Neuronal stem cell (in vitro differentiated cells): ENCODE measurements at places on chromosomes 1 and 21.

GRCh38 chr1:98963064-98963758, 41.5 kb downstream of the PLPPR5 start:
- DNase-seq: no peak

GRCh38 chr1:82697965-82698364, 897.2 kb downstream of the ADGRL2 start:
- DNase-seq: no peak

- DNase-seq: no peak
Observed at GRCh38 chr21:33815143-33815707, 100.4 kb downstream of the ATP5PO start.

DNA sequence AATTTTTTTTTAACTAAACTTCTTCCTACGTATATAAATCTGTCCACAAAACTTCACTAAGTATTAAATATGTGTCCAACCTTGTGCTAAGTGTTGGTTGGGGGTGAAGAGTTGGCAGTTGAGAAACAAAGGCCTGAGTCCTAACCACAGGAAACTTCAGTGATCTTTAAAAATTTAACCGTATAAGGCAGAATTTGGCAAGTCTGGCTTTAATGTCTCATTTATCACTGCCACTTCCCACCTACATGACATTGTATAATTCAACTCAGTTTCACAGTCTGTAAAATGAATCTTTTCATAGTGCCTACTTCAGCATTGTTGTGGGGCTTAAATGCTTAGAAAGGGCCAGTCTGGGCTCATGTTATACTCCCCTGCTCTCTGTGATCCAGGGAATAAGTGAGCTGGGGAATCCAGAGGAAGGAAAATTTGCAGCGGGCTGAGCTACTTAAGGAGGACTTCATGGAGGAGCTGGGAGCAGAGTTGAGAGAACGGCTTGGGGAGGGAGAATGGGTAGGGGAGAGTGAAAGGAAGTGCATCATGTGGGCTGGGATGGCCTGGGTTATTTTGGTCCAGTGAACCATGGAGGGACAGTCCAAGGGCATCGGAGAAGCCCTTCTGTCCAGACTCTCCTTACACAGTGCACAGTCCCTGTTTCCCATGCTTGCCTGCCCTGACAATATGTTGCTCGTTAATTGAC, 14.5 kb downstream of the IFNAR2 start:
- no peak for DNase-seq

DNA sequence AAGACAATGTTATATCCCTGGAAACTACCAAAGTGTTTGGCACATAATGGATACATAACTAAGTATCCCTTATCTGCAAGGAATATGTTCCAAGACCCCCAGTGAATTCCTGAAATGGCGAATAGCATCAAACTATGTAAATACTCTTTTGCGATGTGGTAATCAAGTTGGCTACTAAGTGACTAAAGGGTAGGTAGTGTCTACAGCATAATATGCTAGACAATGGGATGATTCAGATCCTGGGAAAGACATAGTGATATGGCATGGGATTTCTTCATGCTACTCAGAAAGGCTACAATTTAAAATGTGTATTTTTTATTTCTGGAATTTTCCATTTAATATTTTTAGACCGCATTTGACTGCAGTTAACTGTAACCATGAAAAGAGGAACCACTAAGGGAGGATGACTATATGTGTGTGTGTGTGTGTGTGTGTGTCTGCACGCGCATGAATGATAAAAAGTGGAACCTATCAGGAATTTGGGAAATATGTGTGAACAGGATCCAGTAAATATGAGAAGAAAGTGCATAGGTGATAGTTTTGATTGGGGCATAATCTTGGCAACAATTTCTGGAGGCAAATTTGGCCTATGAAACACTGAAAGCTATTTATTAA, 1899.9 kb downstream of the NCAM2 start:
- DNase-seq: no peak

- no peak for DNase-seq
Observed at GRCh38 chr1:150613061-150613920, 16.1 kb downstream of the ENSA start.

DNA sequence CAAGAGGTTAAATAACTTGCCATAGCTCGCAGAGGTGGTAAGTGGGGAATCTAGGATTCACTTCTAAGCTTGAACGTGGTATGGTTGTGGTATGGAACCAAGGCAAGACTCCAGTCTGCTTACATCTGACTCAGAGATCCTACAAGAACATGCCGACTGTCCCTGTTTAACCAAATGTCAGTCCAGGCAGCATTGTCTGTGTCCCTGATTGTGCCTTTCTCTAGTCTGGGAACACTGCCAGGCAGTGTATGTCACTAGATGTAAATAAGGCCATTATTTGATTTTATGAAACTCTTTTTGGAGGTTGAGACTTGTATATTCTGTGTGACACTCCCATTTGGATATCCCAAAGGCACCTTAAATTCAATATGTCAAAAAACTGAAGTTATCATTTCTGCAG, 96.0 kb downstream of the NOS1AP start:
- no peak for DNase-seq

- no peak for DNase-seq
Observed at GRCh38 chr1:39153684-39154083, 50.8 kb upstream of the MACF1 start.

DNA sequence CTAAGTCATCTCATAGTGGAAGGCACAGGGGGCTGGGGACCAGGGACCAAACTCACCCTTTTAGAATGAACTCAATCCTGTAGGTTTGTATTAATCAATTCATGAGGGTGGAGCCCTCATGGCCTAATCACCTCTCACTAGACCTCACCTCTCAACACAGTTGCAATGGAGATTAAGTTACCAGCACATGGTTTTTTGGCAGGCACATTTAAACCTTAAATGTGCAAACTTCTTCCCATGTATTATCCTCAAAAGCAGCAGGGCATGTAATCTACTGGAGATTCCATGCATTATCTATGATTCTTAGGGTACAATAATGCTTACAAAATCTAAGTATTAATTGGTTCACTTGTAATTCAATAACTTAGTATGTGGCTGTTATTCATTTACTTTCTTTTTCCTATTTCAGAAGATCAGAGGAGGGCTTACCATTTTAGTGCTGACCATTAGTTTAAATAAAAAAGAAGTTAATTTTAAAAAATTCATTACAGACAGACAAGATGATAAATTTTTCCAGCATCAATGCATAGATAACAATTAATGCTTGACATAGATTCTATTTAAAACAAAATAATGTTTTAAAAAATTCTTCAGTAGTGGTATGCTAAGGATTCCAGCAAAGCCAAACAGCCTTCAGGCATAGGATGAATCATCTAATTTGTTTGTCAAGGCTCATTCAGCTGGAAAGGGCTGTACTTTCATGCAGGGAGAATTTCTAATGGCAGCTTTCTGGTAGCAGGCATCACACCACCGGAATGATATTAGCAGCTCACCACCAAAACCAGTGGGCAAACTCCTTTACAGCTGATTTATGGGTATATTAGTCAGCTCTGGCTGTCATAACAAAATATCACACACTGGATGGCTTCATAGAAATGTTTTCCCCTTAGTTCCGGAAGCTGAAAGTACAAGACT, 124.6 kb upstream of the ZNF648 start:
- peak; percentile 20 for DNase-seq

DNA sequence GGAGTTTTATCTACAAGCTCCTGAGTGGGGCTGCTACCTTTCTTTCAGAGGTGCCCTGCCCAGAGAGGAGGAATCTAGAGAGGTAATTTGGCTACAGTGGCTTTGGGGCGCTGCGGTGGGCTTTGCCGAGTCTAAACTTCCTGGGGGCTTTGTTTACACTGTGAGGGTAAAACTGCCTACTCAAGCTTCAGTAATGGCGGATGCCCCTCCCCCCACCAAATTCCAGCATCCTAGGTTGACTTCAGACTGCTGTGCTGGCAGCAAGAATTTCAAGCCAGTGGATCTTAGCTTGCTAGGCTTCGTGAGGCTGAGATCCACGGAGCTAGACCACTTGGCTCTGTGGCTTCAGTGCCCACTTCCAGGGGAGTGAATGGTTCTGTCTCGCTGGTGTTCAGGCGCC, 43.9 kb downstream of the SWT1 start:
- DNase-seq: no peak

- DNase-seq: no peak
Observed at GRCh38 chr1:246279402-246279801, 227.7 kb downstream of the SMYD3 start.

GRCh38 chr1:160466961-160467360, 56.1 kb downstream of the SLAMF6 start:
- DNase-seq: no peak

DNA sequence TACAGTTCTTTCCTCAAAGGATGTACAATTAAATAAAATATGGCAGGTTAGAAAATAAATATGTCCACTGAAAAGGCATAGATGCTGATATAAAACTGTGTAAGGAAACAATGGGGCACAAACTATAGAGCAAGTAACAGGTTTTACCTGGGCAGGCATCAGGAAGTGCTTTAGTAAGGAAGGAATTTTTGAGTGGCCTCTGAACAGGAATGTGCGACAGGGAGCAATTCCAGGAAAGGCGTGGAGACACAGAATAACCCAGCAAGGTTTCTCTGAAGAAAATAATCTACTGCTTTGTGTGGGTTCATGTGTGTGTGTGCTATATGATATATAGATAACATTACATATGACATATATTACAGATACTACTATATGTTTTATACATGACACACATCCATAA, 128.4 kb downstream of the RGS21 start:
- DNase-seq: no peak

DNA sequence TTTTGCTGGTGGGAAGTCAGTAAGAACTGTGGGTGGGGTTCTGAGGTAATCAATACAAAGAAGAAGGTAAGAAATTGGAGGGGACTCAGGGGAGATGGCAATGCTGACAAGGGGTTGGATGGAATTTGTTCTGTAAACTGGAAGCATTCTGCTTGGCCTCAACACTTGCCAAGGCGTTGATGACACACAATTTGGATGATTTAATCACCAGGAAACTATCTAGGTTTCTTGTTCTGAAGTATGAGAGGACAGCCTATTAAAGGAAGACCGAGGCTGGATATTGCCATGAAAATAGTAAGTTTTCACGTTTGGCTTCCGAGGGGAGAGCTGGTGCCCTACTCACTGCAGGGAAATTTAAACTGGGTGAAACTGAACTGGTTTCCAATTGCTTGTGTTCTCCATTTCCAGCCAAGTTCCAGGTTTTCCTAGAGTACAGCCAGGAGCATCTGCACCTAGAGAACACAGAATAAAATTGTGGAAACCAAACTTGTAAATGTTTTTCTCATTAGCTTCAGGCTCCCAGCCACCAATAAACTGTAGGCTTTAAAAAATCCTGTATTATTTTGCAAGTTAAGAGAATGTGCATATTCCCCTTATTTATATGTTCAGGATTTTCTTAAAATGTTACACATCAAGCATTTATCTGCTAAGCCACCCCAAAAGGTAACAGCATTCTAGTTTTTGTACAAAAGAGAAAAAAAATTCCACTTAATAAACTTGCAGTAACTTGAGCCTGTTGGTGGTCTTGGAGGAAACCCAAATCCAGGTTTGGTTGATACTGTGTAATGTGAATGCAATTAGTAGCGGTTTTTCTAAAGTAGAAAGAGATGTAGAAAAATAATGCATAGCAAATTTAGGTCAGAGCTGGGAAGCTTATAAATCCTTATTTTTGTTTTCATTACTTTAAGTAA, 53.8 kb downstream of the ROR1 start:
- no peak for DNase-seq

GRCh38 chr21:25934130-25934529, 199.4 kb downstream of the GABPA start:
- DNase-seq: no peak

- no peak for DNase-seq
Observed at GRCh38 chr1:12438349-12438924, 179.6 kb downstream of the DHRS3 start.

DNA sequence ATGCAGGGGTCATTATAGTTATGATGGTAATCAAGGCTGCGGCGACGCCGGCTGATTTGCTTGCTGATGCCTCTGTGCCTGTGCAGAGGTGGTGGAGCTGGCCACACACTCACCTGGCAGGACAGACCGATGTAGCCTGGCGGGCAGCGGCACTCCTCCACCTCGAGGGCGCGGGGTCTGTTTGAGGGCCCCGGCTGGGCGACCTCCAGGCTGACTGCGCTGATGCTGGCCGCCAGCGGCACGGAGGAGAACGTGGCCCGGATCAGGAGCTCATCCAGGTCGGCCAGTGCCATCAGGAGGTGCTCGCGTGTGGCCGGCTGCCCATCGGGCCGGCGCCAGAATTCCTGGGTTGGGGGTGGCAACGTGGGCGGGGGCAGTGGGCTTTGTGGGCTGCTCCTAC, 52.7 kb downstream of the LDLRAD2 start:
- DNase-seq: no peak

DNA sequence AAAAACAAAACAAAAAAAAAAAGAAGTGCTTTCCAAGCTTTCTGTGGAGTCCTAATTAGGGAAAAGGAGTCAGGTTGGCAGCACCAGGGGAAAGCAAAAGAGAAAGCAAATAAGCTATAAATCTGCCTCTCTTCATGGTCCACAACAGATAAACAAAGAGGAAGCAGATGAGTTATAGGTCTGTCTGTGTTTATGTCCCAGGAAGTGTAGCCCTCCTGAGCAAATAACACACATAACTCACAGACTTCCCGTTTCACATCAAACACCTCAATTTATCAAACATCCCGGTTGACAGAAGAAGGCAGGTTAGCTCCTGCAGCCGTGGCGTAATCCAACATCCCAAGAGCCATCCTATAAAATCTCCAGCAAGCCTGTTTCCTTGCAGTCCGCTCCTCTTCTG, 5.6 kb upstream of the SLC2A5 start:
- no peak for DNase-seq
